Stimulated activated CD4-positive, alpha-beta T cell treated with anti-CD3 and anti-CD28 coated beads, Interleukin-1b, Interleukin-23, amount 100 ng/mL, for 1 hour (primary cell): ENCODE measurements at places on chromosomes 16 and 17.

DNA sequence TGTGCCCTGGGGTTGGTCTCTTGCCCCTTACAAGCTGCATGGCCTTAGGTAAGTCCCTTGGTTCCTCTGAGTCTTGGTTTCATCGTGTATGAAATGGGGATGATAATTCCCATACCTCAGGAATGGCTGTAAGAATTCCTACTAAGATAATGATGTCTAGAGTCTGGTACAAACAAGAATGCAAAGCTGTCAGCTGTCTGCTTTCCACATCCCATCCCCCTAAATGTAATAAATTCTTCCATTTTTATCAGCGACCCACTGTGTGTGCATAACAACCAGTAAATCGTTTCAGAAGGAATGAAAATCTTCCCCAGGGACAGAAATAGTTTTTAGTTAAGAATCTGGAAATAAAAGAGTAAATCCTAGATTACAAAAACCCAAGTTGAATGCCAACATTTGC, 95.4 kb downstream of the CPPED1 start:
- no peak for DNase-seq

DNA sequence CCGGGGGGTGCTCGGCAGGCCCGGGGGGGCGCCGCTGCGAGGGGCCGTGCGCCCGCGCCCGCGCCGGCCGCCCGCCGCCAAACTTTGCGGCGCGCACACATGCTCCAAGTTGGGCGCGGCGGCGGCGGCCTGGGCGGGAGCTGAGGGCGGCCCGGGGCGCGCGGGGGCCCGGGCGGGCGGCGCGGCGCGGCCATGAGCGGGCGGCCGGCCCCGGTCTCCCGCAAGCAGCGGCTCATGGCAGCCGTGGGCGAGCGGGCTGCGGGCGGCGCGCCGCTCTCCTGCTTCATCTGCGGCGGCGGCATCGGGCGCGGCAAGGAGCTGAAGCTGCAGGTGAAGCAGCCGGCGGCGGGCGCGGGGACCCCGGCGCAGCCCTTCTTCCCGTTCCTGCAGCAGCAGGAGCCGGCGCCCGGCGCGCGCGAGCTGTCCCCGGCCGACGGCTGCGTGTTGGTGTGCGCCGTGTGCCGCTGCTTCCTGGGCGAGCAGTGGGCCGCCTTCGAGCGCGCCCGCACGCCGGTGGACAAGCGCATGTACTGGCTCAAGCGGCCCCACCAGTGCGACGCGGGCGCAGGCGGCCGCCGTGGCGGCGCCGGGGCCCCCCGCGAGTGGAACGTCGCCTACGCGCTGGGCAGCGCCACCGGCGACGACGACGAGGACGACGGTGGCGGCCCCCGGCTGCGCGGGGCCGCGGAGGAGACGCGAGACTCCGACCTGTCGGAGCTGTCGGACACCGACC, 57.2 kb upstream of the CIBAR2 start:
- DNase-seq, result no peak

DNA sequence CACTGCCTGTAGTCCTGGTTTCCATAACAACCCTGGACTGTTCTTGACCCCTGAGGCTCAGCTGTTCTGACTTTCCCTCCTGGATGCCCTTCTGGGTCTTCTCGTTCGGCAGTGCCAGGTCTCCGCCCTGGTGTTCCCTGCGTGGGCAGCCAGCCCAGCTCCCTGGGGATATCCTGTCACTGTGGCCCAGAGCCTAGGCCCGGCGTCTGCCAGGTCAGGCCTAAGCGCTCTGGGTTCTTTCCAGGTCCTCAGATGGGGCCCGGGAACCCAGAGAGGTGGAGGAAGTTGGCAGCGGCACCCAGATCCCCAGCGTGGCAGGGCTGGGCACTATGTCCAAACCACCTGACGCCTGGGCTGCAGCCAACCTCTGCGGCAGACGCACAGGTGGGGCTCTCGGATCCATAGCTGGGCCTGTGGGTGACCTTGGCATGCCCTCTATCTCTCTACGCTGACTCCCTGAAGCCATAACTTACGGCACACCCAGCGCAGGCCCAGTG, 12.5 kb upstream of the ATP2A3 start:
- no peak for DNase-seq

- no peak for DNase-seq
Measured at GRCh38 chr16:30032083-30032819, 1.2 kb upstream of the TLCD3B start.

GRCh38 chr17:55430541-55431288, 9.1 kb upstream of the MMD start:
- no peak for DNase-seq
